HS-5 (cell line): ENCODE measurements at places on chromosomes 12 and 14.

GRCh38 chr12:110661337-110661972 is 27.5 kb downstream of the HVCN1 start:
- no peak for DNase-seq

- no peak for DNase-seq
Measured at GRCh38 chr12:110765111-110765510, 22.4 kb upstream of the PPP1CC start.

- DNase-seq = no peak
Measured at GRCh38 chr12:2791089-2791488, 3.7 kb upstream of the FKBP4 start.

GRCh38 chr14:34699873-34700621 is 14.3 kb downstream of the CFL2 start:
- DNase-seq = peak; percentile 95

DNA sequence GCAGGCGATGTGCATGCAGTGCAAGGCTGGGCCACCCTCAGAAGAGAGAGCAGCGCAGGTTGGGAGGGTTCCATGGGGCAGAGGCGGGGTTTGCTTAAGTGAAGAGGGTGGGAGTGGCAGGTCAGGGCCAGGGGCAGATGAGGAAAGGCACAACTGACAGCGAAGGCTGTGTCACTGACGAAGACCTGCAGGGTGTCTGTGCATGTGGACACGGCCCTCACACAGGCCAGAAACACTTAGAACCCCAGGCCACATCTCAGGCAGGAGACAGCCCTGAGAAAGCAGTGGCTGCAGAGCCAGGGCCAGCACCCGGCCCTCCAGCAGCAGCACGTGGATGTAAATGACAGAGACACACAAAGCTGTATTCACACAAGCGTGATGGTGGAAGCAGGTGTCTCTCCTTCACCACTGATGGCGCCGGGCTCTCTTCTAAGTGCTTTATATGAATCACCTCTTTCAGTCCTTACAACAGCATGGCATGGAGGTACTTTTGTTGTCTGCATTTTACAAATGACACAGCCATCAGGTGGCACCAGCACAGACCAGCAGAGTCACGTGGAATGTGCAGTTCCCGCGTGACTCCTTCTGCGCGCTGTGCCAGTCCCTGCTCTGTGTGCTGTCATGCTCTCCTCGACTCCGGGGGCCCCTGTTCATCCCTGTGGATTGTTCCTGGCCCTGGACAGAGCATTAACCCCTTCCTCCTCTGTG is 54.6 kb downstream of the TSPAN11 start:
- DNase-seq = no peak

- no peak for DNase-seq
Measured at GRCh38 chr14:104296388-104297312, 158.3 kb downstream of the KIF26A start.

DNA sequence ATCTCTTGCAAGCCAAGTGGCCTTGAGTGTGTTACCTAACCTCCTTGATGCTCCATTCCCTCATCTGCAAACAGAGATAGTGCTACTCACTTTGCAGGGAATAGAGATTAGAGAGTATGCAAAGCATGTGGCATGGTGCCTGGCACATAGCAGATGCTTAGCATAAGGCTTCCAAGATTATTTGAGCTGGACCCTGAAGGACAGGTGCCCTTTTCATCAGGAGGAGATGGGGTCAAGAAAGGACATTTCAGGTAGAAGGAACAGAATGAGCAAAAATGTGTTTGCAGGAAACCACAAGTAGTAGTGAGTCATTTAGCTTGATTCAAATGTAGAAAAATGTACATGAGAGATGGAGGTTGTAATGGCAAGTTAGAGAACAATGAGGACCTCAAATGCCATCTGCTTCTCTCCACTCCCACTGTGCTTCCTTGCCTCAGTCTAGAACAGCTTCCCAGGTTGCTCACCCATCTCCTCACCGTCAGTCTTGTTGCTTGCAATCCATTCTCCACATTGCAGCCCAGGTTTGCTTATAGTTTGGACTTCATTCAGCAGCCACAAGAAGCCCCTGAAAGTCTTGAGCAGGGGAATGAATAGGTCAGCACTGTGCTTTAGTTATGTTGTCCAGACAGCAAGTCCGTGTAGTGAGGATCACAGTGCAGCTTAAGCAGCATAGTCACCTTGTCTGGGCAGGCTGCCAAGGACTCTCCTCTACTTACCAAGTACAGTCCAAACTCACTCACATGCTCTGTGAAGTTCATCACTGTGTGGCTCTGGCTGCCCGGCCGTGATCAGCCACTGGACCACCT is 536.3 kb upstream of the CCDC196 start:
- DNase-seq = no peak

GRCh38 chr12:52870361-52871290 is 21.8 kb upstream of the KRT78 start:
- no peak for DNase-seq

DNA sequence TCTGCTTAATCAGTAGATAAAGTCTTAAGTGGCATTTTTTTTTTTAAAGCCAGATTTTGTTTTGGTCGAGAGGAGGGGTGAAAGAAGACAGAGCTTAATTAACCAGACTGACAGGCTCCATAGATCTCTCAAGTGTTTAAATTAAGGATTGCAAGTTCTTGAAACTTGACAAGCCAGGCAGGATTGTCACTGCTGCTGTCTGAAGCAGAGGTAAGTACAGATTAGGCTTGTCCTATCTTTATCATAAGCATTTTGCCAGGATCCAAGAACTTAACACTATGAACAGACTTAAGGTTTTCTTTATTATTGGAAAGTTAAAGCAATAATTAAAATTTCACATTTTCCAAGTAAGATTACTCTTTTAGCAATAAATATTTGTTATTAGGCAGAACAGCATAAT is 179.6 kb upstream of the LMO3 start:
- DNase-seq = no peak
